Esophagus muscularis mucosa (tissue), 4 donors: ENCODE measurements at places on chromosomes 7 and 10. TPM values are rescaled to one million over a fixed set of nuclear protein-coding genes. Genes with fewer than 3 reads are reported as not detected.
A peak's percentile ranks its signal among the peaks of the same experiment; 100 is the strongest.

- no peak for DNase-seq
- H3K4me3 ChIP-seq: no peak overlapping the region
- H3K27me3 ChIP-seq: no peaks in the 10 kb centered on the region
- no peaks in the 10 kb centered on the region for H3K36me3 ChIP-seq
- H3K4me1 ChIP-seq: no peaks in the 10 kb centered on the region
Observed at GRCh38 chr10:54137396-54137795, 663.6 kb downstream of the PCDH15 start.

DNA sequence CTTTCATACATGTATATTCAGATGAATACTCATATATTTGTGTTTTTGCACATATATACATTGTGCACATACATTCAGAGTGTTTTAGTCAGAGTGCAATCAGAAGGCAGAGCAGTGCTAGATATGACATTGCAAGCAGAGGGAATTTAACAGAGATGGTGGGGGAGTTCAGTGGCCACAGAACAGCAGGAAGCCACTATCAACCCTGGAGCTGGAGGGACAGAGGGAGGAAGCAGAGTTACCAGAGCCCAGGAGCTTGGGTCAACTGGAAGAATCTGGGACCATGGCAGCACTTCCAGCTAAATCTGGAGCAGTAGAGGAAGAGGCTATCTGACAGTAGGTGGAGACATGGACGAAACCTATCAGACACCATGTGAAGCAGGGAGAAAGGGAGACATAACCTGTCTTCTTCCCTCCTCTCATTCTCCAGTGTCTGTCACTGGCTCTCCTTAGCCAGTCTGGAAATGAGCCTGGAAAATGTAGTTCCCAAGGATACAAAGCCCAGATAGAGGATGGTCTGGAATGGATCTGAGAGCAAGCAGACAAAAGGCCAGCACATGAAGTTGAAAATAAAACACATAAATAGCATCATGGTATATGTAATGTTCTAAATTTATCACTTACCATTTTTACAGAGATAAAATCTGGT is 33.6 kb upstream of the HERPUD2 start:
- H3K27ac ChIP-seq: no peak overlapping the region
- H3K4me1 ChIP-seq: peaks cover 23% of the 10 kb centered on the region
- no peak overlapping the region for H3K4me3 ChIP-seq
- H3K36me3 ChIP-seq: no peaks in the 10 kb centered on the region
- no peak for DNase-seq
- no peaks in the 10 kb centered on the region for H3K27me3 ChIP-seq

DNA sequence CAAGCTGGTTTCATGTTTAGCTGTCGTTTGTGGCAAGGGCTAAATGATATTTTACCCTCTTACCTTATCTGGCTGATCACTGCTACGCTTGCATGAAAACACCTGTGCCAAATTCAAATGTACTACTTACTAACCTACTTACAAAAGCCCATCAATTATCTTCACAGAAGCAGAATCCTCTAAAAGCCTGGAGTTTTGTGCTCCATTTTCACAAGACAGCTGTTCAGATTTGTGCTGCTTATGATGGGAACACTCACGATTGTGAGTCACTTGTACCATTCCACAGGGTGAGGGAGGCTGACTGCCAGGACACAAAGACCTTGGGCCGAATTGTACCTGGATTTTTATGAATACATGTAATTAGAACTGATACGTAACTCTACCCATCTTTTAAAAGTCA is 245.0 kb upstream of the NPY start:
- DNase-seq: peak; percentile 53
- H3K4me1 ChIP-seq: no peaks in the 10 kb centered on the region
- H3K4me3 ChIP-seq: no peak overlapping the region
- no peaks in the 10 kb centered on the region for H3K27me3 ChIP-seq

GRCh38 chr10:120473593-120473992 is 16.6 kb downstream of the PLPP4 start:
- H3K27me3 ChIP-seq: no peaks in the 10 kb centered on the region
- H3K27ac ChIP-seq: no peak overlapping the region
- no peaks in the 10 kb centered on the region for H3K36me3 ChIP-seq
- no peaks in the 10 kb centered on the region for H3K4me1 ChIP-seq
- no peak overlapping the region for H3K4me3 ChIP-seq
- peak; percentile 26 for DNase-seq

DNA sequence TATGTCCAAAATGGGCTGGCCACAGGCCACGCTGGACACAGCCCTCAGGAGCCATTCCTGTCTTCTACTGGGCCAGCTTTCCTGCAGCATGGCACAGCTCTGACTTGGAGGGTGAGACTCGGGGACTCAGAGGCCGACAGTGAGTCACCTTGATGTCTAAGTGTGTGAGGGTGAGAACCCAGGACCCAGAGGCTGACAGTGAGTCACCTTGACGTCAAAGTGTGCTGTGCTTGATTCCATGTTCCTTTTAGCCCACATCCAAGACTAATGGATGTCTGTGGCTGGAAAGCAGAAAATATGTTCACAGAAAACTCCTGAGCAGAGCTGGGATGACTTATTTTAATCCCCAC is 6.0 kb upstream of the FAM170B start:
- peaks cover 22% of the 10 kb centered on the region for H3K4me1 ChIP-seq
- H3K36me3 ChIP-seq: no peaks in the 10 kb centered on the region
- H3K27me3 ChIP-seq: peaks cover 9% of the 10 kb centered on the region

- no peak overlapping the region for H3K27ac ChIP-seq
- DNase-seq: no peak
- H3K4me3 ChIP-seq: no peak overlapping the region
- no peaks in the 10 kb centered on the region for H3K36me3 ChIP-seq
- H3K27me3 ChIP-seq: no peaks in the 10 kb centered on the region
Observed at GRCh38 chr10:131082201-131082850, 229.2 kb downstream of the TCERG1L start.

CALML5 gene
- total RNA-seq: not detected

STEAP2 gene
- total RNA-seq: 22.5 TPM

TMEM130 gene
- 0.91 TPM for total RNA-seq
